Glutamatergic neuron (in vitro differentiated cells): ENCODE measurements at places on chromosomes 5 and 9.

GRCh38 chr5:68193481-68194036 is 22.0 kb upstream of the PIK3R1 start:
- H3K27me3 ChIP-seq: no peaks in the 10 kb centered on the region
- H3K4me1 ChIP-seq: no peaks in the 10 kb centered on the region
- H3K36me3 ChIP-seq: no peaks in the 10 kb centered on the region
- no peak for DNase-seq

GRCh38 chr5:172172912-172173563 is 15.0 kb downstream of the STK10 start:
- H3K27me3 ChIP-seq: peaks cover 9% of the 10 kb centered on the region
- no peak for DNase-seq
- H3K4me3 ChIP-seq: no peak overlapping the region
- H3K27ac ChIP-seq: no peak overlapping the region
- peaks cover 21% of the 10 kb centered on the region for H3K4me1 ChIP-seq

- DNase-seq: no peak
- no peak overlapping the region for H3K4me3 ChIP-seq
- no peak overlapping the region for H3K27ac ChIP-seq
- peaks cover 6% of the 10 kb centered on the region for H3K4me1 ChIP-seq
Observed at GRCh38 chr5:93280518-93280917, 300.5 kb downstream of the NR2F1-AS1 start.

DNA sequence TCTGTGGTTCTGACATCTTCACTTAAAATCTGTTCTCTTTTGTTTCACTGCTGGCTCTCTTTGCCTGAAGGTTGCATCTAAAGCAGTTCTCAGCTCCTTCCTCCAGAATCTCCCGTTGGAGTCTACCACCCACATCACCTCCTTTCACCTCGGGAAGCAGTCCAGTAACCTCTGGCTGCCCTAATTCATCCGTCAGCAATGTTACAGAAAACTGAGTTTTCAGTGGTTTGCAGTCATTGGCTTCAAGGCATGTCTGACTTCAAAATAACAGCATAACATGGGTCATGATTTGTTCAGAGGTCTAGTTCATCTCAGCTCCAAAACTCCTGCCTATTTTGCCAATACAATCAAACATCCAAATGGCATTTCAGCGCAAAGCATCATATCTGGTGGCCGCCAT is 107.7 kb downstream of the GOLPH3 start:
- no peak overlapping the region for H3K4me3 ChIP-seq
- no peak overlapping the region for H3K27ac ChIP-seq
- H3K36me3 ChIP-seq: no peaks in the 10 kb centered on the region
- no peaks in the 10 kb centered on the region for H3K4me1 ChIP-seq
- H3K27me3 ChIP-seq: no peaks in the 10 kb centered on the region
- DNase-seq: no peak

- H3K4me3 ChIP-seq: no peak overlapping the region
- peaks cover 6% of the 10 kb centered on the region for H3K27me3 ChIP-seq
- peak; percentile 12 for DNase-seq
- H3K27ac ChIP-seq: no peak overlapping the region
- H3K4me1 ChIP-seq: peaks cover 6% of the 10 kb centered on the region
Observed at GRCh38 chr5:370311-370958, 48.9 kb downstream of the AHRR start.

DNA sequence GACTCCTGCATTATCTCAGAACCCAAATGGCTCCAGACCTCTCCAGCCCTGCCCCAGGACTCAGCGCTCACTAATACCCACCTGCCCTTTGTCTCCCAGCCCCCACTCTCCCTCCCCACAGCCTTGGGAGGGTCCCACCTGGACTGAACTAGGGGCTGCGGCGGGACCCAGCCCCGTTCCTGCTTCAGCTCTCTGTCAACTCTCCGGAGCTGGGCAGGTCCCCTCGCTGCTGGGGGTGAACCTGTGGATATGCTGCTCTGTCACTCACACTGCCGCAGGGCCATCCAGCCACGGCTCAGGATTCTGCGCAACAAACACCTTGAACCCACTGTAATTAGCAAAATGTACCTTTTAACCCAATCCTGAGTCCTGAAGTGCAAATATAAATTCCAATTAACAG is 36.8 kb downstream of the NDUFS6 start:
- H3K4me3 ChIP-seq: no peak overlapping the region
- peaks cover 14% of the 10 kb centered on the region for H3K4me1 ChIP-seq
- H3K27me3 ChIP-seq: peaks cover 5% of the 10 kb centered on the region
- no peaks in the 10 kb centered on the region for H3K36me3 ChIP-seq

DNA sequence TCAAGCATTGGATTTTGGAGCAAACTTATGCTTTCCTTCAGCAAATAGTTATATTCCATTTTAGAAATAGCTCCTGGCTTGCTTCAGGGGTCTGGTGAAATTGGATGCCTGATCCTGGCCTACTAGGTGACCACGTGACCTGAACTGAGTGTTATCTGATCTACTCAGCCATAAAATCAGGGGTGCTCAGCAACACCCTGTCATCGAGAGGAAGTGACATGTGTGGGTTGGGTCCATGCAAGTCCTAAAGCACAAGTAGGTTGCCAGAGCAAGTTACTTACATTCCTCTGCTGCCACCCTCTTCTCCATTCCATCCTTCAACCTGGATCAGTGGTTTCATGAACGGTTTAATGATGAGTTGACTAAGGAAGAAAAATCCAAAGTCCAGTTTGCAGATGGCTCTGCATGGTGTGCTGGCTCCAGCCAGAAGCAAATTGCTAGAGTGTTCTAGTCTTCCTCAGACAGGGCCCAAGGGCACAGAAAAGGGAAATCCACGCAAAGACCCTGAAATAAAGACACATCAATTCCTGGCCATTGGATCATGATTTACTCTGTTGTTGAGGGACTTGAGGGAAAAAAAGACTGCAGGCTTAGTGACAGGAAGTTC is 2.8 kb upstream of the FAM193B start:
- peaks cover 20% of the 10 kb centered on the region for H3K27me3 ChIP-seq
- H3K4me1 ChIP-seq: peaks cover 24% of the 10 kb centered on the region
- no peak for DNase-seq
- peak overlapping the region; percentile 77 for H3K27ac ChIP-seq

DNA sequence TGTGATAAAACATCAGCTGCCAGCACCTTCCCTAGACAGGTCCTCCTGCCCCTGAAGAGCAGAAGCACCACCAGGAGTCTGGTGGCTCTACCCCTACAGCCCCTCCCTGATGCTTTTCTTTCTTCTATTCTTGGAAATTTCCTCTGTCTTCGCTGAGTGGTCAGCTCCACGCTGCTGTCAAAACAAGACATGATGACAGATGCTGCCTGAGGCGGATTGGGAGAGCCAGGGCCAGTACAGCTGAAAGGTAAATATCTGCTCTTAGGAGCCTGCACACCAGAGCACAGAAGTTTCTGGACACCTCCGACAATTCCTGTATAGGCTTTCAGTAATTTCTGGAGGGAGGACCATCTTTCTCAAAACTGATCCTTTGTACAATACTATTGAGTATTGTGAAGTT is 4.7 kb upstream of the OR1Q1 start:
- peaks cover 6% of the 10 kb centered on the region for H3K36me3 ChIP-seq
- H3K4me3 ChIP-seq: no peak overlapping the region
- H3K4me1 ChIP-seq: no peaks in the 10 kb centered on the region
- no peak overlapping the region for H3K27ac ChIP-seq
- peaks cover 1% of the 10 kb centered on the region for H3K27me3 ChIP-seq

GRCh38 chr5:36389245-36389644 is 87.5 kb upstream of the RANBP3L start:
- no peaks in the 10 kb centered on the region for H3K27me3 ChIP-seq
- H3K27ac ChIP-seq: no peak overlapping the region
- H3K4me3 ChIP-seq: no peak overlapping the region
- no peak for DNase-seq
- H3K4me1 ChIP-seq: peaks cover 10% of the 10 kb centered on the region

- H3K4me1 ChIP-seq: peaks cover 45% of the 10 kb centered on the region
- DNase-seq: no peak
- H3K4me3 ChIP-seq: peak within 1 kb of the TSS; percentile 95
- H3K27ac ChIP-seq: peak within 1 kb of the TSS; percentile 87
Observed at GRCh38 chr5:83720836-83721537, at the start of gene HAPLN1. TSS of gene HAPLN1 (minus strand) at chr5:83720855. CDS start at chr5:83673523, 47,332 bp downstream.

- no peaks in the 10 kb centered on the region for H3K4me1 ChIP-seq
- H3K27ac ChIP-seq: no peak overlapping the region
- no peaks in the 10 kb centered on the region for H3K27me3 ChIP-seq
Observed at GRCh38 chr5:8349855-8350254, 480.9 kb downstream of the MTRR start.

DNA sequence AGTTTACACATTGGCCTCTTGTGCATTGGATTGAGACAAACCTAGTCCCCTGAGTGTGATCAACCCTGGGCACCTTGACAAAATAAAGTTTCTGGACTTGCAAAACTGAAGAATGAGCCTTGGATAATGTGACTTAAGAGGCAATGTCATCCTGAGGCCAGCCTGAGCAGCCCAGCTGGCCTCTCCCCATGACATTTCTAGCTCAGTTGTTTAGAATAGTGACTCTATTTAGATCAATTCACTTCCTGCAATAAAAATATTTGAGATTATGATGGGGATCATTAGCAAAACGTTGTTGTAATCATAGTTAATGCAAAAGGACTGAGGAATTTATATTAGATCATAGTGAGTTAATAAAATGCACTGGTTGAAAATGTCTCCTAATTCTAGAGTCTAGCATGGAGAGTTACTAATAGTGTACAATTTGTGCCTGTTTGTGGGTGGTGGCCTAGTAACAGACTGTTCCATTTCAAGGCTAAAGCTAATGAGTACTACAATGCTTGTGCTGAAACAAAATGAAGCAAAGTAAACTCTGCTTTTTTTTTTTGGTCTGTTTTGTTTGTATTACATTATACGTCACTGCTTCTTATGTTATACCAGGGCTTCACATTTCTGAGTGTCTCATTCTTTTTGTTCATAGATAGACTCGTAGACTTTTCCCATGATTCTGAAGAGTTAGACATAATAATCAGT is 10.9 kb upstream of the RHOBTB3 start:
- H3K36me3 ChIP-seq: no peaks in the 10 kb centered on the region
- no peak for DNase-seq
- no peaks in the 10 kb centered on the region for H3K4me1 ChIP-seq
- H3K4me3 ChIP-seq: no peak overlapping the region
- H3K27me3 ChIP-seq: no peaks in the 10 kb centered on the region
